NCI-H1092 treated with DMSO at 0.1 percent for 48 hours (cell line): ENCODE measurements at places on chromosomes 1 and 21.

- peak; percentile 17 for DNase-seq
Measured at GRCh38 chr1:236394879-236395229, 768 bp downstream of the EDARADD start.

- DNase-seq: no peak
Measured at GRCh38 chr1:201966171-201966570, 10.9 kb downstream of the TIMM17A start.

DNA sequence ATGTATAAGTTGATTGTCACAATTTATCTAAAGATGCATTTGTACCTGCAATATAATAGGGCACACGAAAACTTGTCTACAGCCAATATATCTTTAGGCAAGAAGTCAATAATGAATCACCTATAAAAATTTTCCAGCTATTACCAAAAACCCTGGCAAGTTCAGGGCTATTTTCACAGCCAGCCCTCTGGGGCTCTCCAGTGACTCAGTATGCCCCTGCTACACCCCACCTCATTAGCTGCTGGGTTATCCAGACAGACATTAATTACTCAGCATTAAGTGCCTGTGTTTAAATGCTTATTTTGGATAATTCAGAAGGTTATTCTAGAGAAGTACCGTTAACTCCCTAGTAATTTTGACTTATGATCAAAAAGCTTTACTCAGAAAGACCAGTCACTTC, 220.2 kb downstream of the TBX15 start:
- DNase-seq: no peak

GRCh38 chr1:64080941-64081562, 122.4 kb upstream of the UBE2U start:
- no peak for DNase-seq

- peak; percentile 40 for DNase-seq
Measured at GRCh38 chr1:116833718-116834117, 76.0 kb upstream of the PTGFRN start.

GRCh38 chr1:224735159-224735558, 119.0 kb downstream of the CNIH3 start:
- DNase-seq: no peak

DNA sequence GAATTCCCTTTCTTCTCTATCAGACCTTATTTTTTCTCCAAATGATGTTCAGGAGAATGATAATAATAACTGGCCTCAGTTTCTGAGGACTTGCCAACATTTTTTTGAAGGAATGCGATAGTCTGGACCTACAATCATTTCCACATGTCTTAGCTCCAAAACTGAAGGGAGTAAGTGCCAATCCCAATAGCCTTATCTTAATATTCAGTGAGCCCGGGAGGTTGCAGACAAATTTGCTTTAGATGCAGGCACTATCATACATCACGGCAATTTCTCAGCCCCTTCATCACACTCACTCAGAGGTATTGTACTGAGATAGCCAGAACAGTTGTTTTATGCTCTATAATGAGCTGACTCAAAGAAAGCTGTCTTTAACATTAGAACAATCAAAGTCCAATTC, 796.9 kb downstream of the ADGRL2 start:
- no peak for DNase-seq

- no peak for DNase-seq
Measured at GRCh38 chr1:14572861-14573260, 25.6 kb upstream of the KAZN start.

DNA sequence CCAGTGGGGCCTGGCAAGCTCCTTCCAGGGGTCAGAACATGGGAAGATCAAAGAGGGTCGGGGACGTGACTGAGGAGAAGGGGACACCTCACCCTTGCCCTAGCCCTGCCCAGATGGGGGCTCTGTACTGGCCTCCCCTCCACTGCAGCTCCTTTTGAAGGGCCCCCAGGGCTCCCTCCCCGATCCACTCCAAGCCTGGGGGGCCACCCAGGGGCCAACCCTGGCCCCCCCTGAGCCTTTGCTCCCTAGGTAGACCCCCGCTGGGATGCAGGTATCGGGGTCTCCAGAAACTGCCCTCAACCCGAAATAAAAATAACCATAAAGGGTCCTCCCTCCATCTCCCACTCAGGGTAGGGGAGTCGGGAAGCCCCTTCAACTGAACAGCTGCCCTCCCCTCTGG, 37.4 kb upstream of the FAM131C start:
- DNase-seq: no peak

- DNase-seq: no peak
Measured at GRCh38 chr1:229275005-229275404, 4.1 kb downstream of the RAB4A start.

DNA sequence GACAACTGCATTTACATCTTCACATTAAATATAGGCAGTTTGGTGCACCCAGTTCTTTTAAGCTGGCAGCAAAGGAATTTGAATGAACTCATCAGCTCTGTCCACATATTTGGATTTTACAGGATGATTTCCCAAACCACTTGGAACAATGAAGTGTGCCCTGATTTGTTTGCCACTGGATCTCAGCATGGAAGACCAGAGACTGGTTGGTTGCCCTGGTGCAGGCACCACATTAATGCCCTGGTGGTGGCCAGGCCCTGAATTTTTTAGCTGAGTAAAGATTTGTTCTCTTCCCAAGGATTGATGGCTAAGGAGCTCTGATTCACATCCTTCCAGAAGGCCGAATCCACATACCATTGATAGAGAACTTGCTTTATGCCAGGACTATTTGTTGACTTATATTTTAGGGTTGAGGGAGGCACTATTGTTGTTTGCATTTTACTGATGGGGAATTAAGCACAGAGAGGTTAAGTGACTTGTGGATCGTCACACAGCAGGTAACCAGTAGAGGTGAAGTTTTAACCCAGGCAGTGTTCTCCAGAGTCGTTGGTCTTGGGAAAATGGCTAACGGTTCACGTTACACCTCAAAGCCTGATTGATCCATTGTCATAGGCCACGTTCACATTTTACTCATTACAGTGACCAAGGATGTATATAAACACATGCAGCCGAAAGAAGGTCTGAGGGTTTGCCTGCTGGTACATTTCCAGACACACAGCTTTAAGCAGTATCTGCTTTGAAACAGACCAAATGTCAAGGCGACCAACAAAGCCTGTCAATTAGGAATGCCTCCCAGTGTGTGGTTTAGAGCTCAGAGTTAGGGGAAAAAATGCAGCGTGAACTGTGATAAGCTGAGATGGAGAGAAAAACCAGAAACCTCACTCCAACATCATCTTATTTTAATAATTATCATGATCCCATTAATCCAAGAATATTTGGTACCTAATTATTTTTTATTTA, 50.7 kb downstream of the KAZN start:
- no peak for DNase-seq

- DNase-seq: no peak
Measured at GRCh38 chr1:63458750-63459149, 64.3 kb downstream of the ITGB3BP start.

GRCh38 chr21:28310711-28311110, 682.0 kb downstream of the LTN1 start:
- DNase-seq: no peak

- no peak for DNase-seq
Measured at GRCh38 chr1:68454534-68454933, 4.8 kb upstream of the RPE65 start.

DNA sequence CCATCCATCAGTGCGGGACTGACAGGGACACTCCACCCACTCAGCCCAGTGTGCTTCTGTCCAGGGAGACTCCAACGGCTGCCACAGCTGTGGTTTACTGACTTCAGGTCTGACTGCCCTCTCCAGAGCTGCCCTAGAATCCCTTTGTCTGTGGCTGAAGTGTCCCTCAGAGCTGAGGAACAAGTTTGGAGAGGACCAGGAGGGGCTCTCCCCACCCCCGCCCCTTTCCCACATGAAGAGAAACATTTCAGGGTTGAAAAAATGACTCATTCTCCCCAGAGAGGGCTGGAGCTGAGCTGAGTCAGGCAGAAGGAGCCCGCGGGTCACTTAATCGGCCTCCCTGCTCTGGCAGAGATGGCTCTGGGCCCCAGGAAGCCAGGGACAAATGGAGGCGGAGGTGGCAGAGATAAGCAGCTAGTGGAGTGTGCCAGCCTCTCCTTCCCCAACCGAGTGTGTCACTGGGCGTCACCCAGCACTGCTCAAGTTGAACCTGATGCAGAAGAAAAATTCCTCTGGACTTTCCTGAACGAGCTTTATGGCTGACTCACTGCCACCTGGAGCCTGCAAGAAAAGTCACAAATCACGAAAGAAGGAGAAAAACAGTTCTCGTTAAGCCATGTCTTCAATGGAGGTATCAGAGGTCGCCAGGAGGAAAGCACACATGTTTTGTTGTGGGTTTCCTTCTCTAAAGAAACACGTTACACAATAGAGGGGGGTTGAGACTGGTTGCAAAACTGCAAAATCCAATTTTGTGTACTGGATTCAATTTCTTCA, 34.3 kb upstream of the ECE1 start:
- DNase-seq: no peak

DNA sequence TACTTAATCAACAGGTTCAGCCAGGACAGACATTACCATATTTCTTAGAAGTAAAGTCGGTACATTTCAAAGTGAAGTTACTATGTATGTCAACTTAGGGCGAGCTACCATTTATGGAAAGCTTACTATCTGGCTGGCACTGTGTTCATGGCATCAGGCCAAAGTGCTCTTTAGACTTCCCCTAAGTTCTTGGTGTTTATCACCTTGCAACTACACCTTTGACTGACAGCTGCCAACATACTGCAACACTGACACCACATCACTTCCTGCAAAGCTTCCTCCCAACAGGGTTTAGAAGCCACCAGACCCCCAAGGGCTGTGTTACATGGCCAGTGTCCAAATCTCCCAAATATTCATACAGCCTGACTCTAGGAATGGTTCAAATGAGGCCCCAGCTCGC, 61.0 kb downstream of the TIAM1 start:
- DNase-seq: no peak

- DNase-seq: no peak
Measured at GRCh38 chr1:169528215-169529067, 42.7 kb upstream of the SLC19A2 start.

DNA sequence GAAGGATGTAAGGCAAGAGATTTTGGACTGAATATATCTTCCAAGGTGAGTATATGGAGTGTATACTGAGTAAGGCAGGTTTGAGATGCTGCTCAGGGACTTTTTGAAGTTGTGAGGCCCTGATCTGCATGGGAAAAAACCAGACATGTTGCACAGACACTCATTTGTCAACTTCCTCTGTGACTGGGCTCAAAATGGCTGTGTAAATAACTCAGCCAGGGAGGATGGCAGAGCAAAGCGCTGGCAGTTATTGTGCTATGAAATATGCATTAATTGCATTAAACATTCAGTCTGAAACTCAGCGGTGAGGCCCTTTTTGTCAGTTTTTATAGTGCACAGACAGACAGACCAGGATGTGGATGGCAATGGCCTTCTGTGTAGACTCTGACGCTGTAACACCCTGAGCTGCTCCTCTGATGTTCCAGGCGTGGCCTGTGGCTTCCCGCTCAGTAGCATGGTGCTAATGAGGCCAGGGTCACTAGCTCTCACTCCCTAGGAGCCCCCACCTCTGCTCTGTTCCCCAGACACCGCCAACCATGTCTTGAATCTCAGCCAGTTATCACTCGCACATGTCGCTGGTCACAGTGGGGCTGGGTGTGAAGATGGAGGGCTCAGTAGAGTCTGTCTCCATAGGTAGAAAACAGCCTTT, 307.0 kb upstream of the PROX1 start:
- no peak for DNase-seq

GRCh38 chr1:231465051-231465450, 43.0 kb upstream of the EGLN1 start:
- DNase-seq: no peak

- DNase-seq: no peak
Measured at GRCh38 chr21:27244776-27245175, 277.9 kb upstream of the ADAMTS5 start.

- DNase-seq: peak; percentile 1
Measured at GRCh38 chr21:25862596-25862995, 127.8 kb downstream of the GABPA start.

GRCh38 chr1:200302921-200303290, 106.9 kb downstream of the ZNF281 start:
- peak; percentile 25 for DNase-seq

GRCh38 chr1:81467383-81467782, 333.4 kb upstream of the ADGRL2 start:
- DNase-seq: no peak

DNA sequence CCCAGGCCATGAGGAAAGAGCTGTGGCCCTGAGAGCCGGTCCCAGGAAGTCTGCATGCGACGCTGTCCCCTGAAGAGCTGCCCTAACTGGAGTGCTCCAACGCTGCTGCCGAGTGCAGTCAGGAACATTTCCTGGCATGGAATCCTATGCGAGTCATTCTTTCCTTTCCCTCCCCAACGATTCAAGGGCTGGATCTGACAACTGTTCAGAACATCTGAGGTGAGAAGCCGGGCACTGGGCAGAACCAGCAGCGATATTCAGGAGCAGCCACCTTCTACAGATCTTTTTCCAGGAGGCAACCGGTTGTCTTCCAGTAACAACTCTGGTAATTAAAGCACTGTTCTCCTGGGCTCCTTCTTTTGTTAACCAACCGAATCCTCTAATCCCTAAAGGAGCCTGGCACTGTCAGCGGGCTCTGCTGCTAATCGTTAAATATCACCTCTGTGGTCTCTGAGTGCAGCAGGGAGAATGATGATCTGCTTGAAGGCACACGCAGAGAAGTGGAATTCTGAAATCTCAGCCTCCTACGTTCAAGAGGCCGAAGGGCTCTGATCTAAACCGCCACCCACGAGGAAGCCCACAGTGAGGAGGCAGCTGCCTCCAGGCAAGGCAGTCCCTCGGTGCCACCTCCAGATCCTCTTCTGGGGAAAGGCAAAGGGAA, 55.8 kb downstream of the SLC45A1 start:
- peak; percentile 68 for DNase-seq

- no peak for DNase-seq
Measured at GRCh38 chr1:151370211-151370911, 2.1 kb downstream of the SELENBP1 start.

DNA sequence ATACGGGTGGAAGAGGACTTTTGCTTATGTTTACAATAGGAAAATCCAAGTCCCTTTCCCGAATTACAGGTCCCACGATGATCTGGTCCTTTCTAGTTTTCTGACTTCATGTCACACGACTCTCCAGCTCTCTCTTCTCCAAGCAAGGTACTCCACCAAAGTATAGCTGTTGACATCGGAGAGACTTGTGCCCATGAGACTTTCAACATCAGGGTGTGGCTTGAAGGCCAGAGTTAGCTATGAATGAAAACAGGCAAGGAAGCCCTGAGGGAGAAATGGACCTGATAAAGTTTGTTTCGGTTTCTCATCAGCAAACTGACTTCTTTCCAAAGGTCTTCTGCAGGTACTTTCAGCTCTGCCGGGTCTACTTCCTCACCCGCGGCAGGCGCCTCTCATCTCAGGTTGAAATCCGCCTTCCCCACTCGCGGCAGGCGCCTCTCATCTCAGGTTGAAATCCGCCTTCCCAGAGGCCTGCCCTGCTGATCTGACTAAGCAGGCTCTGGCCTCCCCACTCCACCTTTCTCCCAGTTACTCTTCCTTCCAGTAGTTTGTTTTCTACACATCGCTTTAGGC, 2.1 kb upstream of the PER3 start:
- no peak for DNase-seq

DNA sequence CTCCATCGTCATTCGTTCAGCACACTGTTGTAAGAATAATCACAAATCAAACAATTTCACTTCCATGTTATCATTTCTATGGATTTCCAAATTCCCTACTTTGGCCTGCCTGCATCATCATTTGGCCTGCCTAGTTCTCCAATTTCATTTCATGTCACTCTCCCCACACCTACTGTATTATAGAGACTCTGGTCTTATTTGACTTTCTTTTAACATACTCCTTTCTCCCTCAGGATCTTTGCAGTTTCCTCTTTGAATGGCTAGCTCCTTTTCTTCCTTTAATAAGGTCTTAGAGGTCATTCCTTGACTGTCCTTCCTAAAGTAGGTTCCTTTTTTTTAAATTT, 36.3 kb upstream of the PODN start:
- DNase-seq: no peak
